ENCODE measurements at places on chromosomes 2 and 18.
A peak's percentile ranks its signal among the peaks of the same experiment; 100 is the strongest.

DNA sequence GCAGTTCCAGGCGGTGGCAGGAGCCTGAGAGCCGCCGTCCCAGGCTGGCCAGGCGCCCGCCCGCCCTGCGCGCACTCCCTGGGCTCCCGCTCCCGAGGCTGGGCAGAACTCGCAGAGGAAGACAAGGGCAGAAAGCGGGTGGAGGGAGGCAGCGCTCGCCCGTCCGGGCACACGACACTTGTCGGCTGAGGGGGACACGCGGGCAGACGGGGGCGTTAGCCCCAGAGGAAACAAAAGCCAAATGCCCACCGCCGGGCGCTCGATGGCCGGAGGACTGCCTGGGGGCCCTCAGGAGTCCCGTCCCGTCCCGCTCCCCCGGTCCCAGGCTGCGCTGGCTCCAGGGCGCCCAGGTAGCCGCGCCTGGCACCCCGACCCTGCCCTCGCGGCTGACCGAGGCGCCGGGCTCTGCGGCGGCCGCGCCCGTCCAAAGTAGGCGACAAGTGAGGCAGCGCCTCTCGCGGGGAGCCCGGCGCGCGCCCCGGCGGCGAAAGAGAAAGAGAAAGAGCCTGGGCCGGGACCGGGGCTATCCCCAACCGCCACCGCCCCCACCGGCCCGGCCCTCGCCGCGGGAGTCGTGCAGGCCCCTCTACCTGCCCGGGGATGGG, 491 bp downstream of the L3MBTL4 start:
- DNase-seq: peak; percentile 8

GRCh38 chr2:173278794-173279526, 75.7 kb upstream of the CDCA7 start:
- DNase-seq: peak; percentile 14

DNA sequence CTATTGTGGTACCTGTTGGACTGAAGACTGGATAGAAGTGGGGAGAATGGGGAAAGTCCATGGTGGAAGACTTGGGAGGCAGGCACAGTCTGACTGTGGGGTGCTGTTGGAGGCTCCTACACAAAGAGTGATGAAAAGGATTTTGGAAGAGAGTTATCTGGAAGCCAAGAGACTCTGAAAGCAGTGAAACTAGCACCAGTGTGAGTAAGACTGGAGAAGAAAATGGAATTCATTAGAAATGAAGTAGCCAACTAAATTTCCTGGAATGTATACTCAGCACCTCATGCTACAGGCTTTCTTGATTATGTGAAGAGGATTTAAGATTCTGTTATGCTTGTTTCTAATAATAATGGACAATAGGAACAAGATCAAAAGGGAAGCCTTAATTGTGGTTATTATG, 27.7 kb downstream of the ELP2 start:
- DNase-seq: peak; percentile 45

DNA sequence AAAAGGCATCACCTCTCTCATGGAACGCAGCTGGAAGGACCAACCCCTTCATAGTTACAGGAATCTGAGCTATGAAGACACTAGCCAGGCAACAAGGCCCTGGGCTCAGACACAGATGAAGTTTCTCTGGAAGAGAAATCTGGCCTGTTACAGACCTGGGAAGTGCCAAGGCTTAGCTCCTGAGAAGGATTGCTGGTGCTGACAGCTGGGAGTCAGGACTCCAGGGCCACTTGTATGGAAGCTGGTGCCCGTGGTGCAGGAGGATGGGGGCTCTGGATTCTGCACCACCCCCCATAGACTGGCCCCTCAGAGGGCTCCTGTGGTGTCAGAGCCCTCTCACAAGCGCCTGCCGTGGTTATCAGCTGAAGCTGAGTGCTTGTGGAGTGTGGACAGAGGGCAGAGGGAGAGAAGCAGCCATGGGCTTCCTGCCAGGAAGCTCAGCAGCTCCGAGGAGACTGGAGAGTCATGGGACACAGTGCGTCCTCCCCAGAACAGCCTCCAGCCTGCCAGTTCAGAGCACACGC, 87.3 kb upstream of the LCLAT1 start:
- DNase-seq: no peak

- peak; percentile 16 for DNase-seq
Measured at GRCh38 chr2:224793946-224794345, 77.8 kb upstream of the CCDC195 start.

GRCh38 chr2:121998751-121999150, 243.3 kb downstream of the TSN start:
- DNase-seq: no peak

GRCh38 chr2:41206004-41206403, 754.1 kb upstream of the SLC8A1 start:
- DNase-seq: no peak

DNA sequence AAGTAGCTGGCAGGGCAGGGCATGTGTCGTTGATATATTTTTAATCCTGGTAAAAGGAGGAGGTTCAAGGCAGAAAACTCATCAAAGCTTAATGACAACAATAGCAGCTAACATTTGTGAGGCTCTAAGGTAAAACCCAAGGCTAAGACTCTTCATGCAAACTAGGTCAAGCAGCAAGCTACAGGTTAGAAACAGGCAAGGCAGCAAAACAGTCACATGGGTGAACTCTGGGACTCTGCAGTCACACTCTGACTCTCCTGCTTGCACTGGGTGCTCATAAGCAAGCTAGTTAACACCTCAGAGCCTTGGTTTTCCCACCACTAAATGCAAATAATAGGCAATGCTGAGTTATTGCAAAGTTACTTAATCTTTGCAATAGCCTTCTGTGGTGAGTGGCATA, 7.9 kb downstream of the IL1RN start:
- DNase-seq: no peak

- peak; percentile 100 for DNase-seq
Measured at GRCh38 chr2:44168681-44169154, at the start of gene PPM1B. TSS of gene PPM1B (plus strand) at chr2:44168875. CDS start at chr2:44201200, 32,325 bp downstream.

- DNase-seq: no peak
Measured at GRCh38 chr2:120933693-120934573, 198.3 kb downstream of the GLI2 start.

DNA sequence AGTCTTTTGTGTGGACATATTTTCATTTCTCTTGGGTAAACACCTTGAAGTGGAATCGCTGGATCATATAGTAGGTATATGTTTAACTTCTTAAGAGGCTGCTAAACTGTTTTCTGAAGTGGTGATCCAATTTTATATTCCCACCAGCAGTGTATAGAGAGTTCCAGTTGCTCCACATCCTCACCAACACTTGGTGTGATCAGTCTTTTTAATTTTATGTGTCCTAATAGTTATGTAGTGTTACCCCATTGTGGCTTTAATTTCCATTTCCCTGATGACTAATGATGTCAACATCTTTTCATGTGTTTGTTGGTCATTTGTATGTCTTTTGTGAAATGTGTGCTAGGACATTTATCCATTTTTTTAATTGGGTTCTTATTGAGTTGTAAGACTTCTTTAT, 56.9 kb downstream of the DGKD start:
- no peak for DNase-seq

DNA sequence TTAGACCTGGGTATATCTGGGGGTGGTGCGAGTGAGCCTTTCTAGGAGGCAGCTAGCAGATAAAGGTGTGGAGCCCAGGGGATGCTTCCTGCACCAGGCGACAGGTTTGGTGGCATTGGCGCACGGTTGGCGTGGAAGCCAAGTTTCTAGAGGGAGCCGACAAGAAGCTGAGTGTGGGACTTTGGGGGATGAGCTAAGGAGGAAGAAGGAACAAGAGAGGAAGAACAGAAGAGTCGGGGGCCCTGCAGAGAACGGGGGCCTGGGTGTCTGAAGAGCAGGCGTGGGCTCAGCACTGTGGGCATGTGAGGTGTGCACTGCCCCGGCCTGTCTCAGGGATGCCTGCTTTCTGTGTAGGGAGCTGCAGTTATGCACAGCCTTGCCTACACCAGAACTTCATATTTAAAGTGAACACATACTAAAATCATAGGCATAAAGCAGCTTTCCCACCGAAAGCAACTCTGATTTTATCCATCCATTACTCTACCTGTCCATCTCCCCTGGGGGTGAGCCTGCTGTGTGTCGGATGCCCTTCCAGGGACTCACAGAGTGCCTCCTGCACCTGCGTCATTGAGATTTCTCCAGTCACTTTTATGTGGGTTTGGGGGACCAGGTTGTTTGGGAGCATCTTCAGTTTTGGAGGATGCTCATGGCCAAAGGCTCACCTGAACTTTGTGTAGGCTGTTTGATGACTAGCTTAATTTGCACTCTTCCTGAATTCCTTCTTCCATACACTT, 149.7 kb downstream of the LDLRAD4 start:
- no peak for DNase-seq

- DNase-seq: no peak
Measured at GRCh38 chr2:181128199-181128598, 147.8 kb downstream of the UBE2E3 start.

- DNase-seq: no peak
Measured at GRCh38 chr18:52596748-52597435, 256.9 kb downstream of the DCC start.
